Activated CD8-positive, alpha-beta memory T cell treated with anti-CD3 and anti-CD28 coated beads for 1 hour (primary cell): ENCODE measurements at places on chromosomes 4 and X.

GRCh38 chr4:53173576-53173975 lies 192.3 kb downstream of the SCFD2 start:
- no peak for DNase-seq

DNA sequence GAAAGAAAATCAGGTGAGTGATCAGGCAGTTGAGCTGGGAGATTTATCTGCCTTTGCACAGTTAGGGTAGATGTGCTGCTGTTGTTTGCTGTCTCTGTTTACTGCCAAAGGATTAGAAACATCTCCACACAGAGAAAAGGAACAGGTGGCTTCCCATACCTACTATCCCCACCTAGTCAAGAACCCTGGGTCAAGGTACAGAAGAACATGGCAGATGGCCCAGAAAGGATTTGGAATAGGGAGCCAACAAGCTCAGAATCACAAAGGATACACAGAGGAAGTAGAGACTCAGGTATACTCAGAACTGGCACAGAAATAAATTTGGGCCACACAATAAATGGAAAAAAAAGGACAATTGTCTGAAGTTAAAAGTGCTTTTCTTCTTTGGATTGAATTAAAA lies 64.3 kb downstream of the TIGD2 start:
- DNase-seq, result no peak

DNA sequence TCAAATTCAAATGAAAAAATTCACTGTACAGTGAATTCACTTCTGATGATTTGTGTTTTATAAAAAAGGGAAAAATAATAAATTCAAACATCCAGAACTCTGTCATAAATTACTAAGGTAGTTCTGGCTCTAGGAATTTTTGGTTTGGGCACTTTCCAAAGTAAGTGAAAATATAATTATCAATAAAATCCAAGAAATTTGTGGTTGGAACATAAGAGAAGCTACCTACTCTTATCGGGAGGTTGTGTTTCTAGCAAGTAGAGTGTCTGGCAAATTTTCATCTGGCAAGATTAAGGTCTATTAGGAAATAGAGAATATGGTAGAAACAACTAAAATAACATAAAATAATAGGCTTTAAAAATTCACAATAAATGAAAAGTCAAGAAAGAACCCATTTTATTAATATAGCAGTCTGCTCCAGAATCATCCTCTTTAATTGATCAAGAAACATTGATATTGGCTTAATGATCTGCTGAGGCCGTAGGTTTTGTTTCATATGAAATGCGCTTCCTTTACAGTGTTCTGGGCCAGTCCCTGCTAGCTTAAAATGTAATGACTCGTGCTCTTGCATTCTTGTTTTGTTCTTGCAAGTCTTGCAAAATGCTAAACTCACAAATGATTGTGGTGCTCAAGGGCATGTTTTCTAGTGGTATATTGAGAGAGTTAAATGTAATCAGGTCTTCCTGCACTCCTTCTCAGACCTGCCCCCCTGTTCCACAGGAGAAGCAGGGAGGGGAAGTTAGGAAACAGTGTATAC lies 331.4 kb downstream of the RAPGEF2 start:
- DNase-seq, result no peak

DNA sequence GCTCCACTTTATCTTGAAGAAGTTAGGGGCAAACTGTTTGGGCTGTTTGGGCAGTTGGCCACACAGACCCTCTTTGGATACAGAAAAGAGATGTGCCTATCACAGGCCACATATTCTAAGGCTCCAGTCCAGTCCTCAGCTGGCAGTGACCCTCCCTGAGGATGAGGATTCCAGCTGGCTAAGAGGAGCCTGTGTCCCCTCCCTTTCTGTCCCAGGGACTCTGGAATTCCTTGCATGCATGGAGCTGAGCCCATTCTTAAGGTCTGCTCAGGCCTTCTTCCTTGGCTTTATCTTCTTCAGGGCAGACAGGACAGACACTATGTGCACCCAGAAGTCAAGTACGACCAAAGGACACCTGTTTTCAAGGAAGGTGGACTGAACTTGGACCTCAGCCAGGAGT lies 23.8 kb upstream of the GK2 start:
- DNase-seq, result no peak

- no peak for DNase-seq
Observed at GRCh38 chrX:46757593-46757992, 1.3 kb downstream of the SLC9A7 start.

DNA sequence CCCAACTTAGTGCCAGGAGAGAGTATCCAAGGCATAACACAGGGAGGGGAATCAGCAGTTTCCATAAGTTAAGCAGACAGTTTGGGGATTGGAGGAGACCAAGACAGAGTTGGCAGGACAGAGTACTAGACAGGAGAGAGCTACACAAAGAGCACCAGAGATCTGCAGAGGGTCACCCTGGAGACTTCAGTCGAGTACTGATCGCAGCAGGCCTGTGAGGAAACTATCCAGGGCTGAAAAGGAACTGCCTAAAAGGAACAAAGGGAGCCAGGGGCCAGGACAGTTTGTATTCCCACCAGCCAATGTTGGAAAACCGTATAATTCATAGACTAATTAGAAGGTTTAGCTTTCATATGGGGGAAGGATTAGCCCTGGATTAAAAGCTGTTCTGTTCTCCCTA lies 80.6 kb upstream of the ENPP6 start:
- DNase-seq, result no peak

DNA sequence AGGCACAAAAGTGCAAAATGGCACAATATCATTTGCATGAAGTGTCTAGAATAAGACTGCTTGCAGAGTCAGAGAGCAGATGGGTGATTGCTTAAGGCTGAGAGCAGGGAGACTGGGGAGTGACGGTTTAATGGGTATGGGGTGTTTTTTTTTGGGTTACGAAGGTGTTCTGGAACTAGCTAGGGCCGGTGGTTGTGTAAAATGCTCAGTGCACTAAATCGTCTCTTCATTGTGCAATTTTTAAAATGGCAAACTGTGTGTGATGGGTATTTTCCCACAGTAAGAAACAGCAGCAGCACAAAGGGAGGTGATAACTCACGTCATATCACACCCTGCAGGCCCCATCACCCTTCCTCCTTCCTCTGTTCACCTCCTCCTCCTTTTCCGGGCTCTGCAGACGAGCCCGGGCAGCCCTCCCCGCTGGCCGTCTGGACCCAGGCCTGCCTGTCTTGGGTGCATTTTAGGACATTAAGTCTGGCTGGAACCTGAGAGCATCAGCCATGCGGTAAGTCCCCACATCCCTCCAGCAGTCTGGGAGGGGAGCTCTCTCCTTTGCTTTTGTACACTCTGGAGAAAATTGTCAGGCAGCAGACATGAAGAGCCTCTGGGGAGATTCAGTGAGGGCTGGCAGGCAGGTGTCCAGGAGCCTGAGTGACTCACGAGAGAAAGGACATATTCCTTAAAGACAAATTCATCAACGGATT lies 42.7 kb downstream of the ASMT start:
- DNase-seq, result no peak
